ENCODE measurements at places on chromosomes 1 and 21.

DNA sequence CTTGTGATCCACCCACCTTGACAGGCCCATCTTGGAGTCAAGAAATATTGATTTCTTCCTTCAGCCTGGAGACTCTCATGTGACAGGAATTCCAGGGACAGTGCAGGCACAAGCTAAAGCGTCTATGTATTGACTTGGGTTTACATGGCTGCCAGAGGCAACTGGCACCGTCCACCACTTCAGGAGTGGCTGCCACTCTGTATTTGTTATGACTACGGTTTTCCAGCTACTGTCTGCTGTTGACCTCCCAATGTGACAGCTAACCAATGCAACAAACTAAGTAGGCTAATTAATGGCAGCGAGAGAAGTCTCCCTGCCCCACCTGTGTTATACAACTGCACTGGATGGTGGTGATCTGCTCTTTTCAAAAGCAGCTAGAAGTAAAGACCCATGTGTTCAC, 56.9 kb downstream of the CD58 start:
- DNase-seq, result no peak

DNA sequence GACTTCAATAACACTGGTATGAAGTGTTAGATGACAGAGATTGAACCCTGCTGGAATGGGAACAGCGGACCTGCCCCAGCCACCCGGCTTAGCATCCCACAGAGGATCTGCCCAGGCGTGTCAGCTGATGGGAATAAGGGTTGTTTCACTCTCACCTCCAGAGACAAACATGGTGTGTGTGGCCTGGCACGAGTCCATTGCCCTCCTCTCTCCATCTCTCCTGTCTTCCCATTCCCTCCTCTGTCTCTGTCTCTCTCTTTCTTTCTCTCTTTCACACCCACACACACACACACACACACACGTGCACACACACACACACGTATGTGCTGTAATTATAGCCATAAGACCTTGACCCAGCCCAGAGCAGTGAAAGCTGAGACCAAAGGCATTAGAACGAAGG, 200.2 kb downstream of the HIVEP3 start:
- DNase-seq, result no peak

GRCh38 chr21:36699546-36700294, 805 bp downstream of the SIM2 start:
- DNase-seq, result peak; percentile 23

GRCh38 chr21:39932335-39932734, 65.1 kb downstream of the PCP4 start:
- DNase-seq, result no peak

DNA sequence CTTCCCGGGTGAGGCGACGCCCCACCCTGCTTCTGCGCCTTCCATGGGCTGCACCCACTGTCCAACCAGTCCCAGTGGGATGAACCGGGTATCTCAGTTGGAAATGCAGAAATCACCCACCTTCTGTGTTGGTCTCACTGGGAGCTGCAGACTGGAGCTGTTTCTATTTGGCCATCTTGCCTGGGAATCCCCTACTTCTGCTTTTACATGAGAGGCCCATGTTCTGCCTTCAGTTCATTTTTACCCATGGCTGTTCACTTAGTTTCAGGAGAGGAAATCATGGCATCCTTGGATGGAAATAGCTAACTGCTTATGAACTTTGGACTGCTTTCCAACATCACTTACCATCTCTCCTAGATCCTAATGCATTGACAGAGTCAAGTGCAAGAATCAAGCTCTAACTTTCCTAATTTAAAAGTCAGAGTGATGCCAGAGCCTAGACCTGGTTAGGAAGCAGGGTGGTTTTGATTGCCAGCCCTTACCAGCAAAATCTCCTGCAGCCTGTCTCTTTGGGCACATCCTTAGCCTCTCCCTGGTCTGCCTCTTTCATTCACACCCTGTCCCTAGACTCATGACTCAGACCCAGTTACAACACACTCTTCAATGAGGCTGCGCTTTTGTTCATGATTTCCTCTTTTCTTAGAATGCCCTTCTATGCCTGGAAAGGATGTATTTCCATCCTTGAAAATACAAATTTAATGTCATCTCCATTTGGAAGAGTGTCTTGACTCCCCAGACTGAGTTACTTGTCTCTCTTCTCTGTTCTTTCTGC, 137.2 kb downstream of the KCTD3 start:
- no peak for DNase-seq

All from HT-29 (cell line).